ENCODE measurements at places on chromosomes 4 and X.

DNA sequence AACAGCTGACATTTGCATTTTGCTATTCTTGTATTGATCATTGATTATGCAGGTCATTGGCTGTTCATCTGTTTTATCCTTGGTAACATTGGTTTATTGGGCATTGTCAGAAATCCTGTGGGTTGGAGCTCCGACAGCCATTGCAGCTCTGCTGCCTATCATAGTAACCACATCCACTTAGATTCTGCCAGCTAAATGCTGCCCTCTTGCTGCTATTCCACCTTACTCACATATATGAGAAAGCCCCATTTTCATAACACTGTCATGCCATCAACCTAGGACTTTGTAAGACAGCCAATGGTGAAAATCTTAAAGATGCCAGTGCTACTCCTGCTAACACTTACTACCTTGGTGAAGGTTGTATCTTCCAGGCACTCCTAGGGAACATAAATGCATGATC is 187.3 kb upstream of the CXCL13 start:
- DNase-seq = no peak

GRCh38 chr4:136680271-136680670 is 852.0 kb downstream of the PCDH18 start:
- no peak for DNase-seq

GRCh38 chrX:45363596-45363995 is 162.9 kb upstream of the DIPK2B start:
- no peak for DNase-seq

GRCh38 chr4:143184217-143184502 is 557 bp upstream of the USP38 start:
- no peak for DNase-seq

GRCh38 chr4:184836613-184837012 is 10.8 kb upstream of the ACSL1 start:
- no peak for DNase-seq

- DNase-seq = no peak
These were observed 55.6 kb downstream of the CLDN34 start for GRCh38 chrX:10022580-10023245.

GRCh38 chrX:136425996-136426395 is 61.8 kb upstream of the BRS3 start:
- DNase-seq = no peak

- DNase-seq = no peak
These were observed 40.3 kb downstream of the PPP3CA start for GRCh38 chr4:101306764-101307615.

- no peak for DNase-seq
These were observed 34.2 kb upstream of the SLIT2 start for GRCh38 chr4:20217521-20217920.

GRCh38 chr4:25901030-25901430 is 13.0 kb upstream of the SMIM20 start:
- DNase-seq = no peak

DNA sequence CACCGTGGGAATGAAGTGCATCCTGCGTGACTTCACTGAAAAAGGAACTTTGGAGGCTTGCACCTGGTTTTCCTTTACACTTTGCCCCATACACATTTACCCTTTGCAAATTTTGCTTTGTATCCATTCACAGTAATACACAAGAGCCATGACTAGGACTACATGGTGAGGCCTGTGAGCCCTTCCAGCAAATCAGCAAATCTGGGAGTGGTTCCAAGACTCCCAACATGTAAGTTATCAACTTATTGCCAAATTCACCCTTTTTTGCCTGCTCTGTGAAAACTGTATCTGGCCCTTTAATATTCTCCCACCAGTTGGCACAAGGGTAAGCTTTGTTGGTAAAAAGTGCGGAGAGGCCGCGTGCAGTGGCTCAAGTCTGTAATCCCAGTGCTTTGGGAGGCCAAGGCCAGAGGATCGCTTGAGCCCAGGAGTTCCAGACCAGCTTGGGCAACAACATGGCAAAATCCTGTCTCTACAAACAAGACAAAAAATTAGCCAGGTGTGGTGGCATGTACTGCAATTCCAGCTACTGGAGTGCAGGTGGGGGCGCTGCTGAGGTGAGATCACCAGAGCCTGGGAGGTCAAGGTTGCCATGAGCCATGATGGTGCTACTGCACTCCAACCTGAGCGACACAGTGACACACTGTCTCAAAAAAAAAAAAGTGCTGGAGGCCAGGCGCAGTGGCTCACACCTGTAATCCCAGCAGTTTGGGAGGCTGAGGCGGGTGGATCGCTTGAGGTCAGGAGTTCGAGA is 5.0 kb downstream of the PRMT9 start:
- no peak for DNase-seq

DNA sequence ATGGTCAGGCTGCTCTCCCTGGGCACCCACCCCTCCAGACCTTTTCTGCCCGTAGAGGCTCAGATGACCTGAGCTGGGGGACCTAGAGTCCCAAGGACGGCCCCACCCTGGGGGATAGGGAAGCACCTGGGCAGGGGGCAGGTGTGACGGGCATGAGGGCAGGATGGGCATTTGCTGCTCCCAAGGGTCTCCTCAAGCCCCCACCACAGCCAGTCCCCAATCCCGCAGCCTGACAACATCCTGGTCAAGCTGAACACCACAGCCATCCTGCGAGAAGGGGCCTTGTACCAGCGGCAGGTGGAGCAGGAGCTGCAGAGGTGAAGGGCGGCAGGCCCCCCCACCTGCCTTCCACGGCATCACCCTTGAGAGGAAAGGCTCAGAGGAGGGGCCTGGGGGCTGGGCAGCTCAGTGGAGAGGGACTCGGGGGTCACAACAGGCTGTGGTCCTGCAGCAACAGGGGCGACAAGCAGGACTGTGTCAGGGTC is 17.8 kb upstream of the RNF4 start:
- no peak for DNase-seq
